ENCODE measurements at places on chromosomes 16 and 17.

DNA sequence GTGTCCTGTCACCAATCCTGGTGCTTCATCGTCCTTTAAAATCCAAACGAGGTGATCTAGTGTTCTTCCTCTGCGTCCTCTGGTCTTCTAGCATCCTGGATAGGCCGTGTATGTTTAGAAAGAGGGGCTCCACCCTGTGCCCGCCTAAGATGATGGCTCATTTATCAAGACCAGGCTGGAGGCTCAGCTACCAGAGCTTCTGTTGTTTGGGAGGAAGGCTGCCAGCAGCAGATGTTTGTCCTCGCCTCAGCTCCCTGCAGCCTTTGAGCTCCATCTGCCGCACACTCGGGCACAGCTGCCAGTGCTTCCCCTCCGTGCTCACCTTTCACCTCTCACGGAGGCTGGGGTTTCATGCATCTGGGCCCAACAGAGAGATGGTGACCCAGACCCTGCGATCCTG lies 954.7 kb upstream of the RBFOX1 start:
- no peak for DNase-seq

DNA sequence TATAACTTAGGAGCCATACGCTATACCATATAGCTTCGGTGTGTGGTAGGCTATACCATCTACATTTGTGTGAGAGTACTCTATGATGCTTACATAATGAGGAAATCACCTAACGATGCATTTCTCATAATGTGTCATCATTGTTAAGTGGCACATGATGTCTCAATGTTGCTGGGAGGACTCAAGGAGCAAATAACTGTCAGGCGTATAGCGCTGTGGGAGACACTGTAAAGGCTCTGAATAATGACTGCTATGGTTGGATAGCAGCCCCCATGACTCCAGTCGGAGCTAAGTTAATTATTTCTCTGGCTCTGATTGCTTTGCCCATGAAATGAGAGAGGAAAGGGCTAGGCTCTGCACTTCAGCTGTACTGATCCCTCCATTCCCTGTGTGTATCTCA lies 197.2 kb downstream of the RGS9 start:
- no peak for DNase-seq

GRCh38 chr17:80826955-80827645 lies 164.5 kb upstream of the CHMP6 start:
- DNase-seq = no peak

- DNase-seq = no peak
Observed at GRCh38 chr17:65532101-65532890, 29.2 kb downstream of the AXIN2 start.

GRCh38 chr17:75364078-75364477 lies 41.4 kb downstream of the GRB2 start:
- DNase-seq = no peak

GRCh38 chr17:58242171-58242784 lies 3.9 kb downstream of the LPO start:
- DNase-seq = no peak

GRCh38 chr17:37642681-37643080 lies 565 bp downstream of the DDX52 start:
- no peak for DNase-seq

GRCh38 chr16:52533296-52533695 lies 13.6 kb downstream of the TOX3 start:
- DNase-seq = no peak

- no peak for DNase-seq
Observed at GRCh38 chr17:13016881-13017654, 759 bp downstream of the ELAC2 start.

- DNase-seq = no peak
Observed at GRCh38 chr16:47905771-47906170, 250.0 kb downstream of the ABCC12 start.

GRCh38 chr16:55912022-55912421 lies 36.8 kb upstream of the CES5A start:
- no peak for DNase-seq

GRCh38 chr17:73305845-73306836 lies 5.7 kb downstream of the CDC42EP4 start:
- DNase-seq = no peak

DNA sequence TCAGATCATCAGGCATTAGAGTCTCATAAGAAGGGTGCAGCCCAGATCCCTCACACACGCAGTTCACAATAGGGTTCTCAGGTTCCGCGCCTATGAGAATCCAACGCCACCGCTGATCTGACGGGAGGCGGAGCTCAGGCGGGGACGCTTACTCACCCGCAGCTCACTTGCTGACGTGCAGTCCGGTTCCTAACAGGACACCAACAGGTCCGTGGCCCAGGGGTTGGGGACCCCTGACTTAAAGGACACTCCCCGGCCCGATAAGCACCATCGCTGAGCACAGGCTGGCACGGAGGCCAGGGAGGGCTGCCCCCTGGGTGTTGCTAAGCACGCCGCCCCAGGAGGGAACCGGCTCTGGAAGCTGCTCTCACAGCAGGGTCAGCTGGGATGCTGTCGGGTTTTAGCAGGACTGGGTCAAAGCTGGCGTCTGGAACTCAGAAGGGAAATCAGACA lies 30.1 kb upstream of the BAHCC1 start:
- DNase-seq = no peak

- DNase-seq = no peak
Observed at GRCh38 chr17:39167476-39167875, 1.5 kb upstream of the ARL5C start.

- DNase-seq = no peak
Observed at GRCh38 chr16:53232826-53233529, 178.2 kb downstream of the CHD9 start.

DNA sequence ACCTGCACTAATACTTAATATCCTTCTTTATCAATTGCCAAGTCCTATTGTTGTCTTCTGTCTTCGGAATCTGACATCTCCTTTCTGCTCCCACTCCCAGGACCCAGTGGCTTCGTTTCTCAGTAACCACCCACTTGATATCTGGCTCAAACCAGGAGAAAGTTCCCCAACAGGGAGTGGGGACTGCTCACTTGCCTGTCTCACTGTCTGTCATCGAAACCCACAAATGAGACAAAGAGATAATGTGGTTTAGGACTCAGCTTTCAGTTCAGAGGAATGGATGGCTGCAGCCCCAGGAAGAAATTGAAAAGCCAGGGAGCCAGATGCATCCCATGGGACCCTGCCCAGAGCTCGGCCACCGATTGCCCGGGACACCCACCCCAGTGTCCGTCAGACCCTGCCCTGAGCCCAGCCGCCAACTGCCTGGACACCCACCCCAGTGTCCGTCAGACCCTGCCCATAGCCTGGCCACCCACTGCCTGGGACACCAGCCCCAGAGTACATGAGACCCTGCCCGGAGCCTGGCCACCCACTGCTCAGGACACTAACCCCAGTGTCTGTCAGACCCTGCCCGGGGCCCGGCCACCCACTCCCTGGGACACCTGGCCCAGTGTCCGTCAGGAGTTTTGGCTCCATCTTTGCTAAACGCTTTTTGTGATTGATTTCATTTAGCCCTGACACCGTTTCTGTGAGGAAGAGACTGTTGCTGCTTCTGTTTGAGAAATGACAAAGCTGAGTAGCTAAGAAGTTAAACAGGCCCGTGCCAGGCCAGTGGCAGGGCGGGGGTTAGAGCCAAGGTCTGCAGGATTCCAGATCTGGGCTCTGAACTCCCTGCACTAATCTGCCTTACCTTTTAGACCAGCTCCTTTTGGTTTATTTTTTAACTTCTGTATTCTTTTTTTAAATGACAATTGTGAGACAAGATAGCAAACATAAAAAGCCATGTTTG lies 251.4 kb downstream of the PHKB start:
- no peak for DNase-seq

- no peak for DNase-seq
Observed at GRCh38 chr16:3444032-3444388, 530 bp downstream of the NAA60 start.

DNA sequence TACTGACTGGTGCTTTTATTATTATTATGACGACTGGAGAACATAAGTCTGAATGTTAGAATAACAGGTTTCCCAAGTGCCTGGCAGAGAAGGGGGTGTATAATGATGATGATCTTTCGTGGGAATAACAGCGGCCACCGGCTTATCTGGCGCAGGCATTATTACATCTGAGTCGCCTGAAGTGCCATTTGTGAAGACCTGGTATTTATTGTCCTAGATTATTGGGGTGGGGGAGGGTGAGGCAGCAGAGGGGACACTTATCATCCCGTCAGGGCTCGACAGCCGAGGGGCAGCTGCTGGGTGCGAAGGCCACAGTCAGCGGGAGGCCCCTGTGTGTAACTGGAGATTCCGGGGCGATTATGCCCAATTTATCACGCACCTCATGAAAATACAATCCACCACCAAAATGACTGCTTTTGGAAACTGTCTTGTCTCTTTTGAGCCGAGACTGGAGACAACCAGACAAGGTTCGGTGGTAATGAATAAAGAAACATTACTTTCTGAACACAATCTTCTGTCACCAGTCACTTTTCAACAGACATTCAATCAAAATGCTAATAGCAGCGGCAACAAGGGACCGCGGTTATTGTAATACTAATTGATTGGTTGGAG lies 199.3 kb downstream of the CCDC182 start:
- no peak for DNase-seq

DNA sequence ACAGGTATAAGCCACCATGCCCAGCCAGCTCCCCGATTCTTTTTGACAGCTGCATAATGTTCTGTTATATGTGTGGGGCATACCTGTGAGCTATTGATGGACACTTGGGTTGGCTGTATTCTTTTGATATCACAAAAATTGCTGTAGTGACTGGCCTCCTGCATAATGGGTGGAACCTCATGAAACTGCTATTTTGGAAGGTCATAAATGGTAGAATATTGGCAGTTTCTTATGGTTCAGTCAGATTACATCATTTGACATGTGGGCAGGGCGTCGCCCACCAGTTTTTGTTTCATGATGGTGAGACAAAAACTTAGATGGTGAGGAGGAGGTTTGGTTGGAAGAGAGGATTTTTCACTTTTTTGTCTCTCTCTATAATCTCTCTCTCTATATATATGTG lies 26.7 kb upstream of the POLR3E start:
- DNase-seq = no peak

Measured in stimulated activated CD8-positive, alpha-beta memory T cell treated with anti-CD3 and anti-CD28 coated beads, Interleukin-2, amount 100 ng/mL, for 1 hour (primary cell).